ENCODE measurements at places on chromosomes 3 and 15.

- DNase-seq = no peak
These were observed 708 bp downstream of the SEC22A start for GRCh38 chr3:123202451-123202850.

- peak; percentile 7 for DNase-seq
These were observed 95.9 kb downstream of the FRMD4B start for GRCh38 chr3:69290006-69290405.

- no peak for DNase-seq
These were observed 2.5 kb downstream of the KLF13 start for GRCh38 chr15:31328969-31329639.

- DNase-seq = no peak
These were observed 357.7 kb downstream of the TBC1D5 start for GRCh38 chr3:17384567-17385296.

DNA sequence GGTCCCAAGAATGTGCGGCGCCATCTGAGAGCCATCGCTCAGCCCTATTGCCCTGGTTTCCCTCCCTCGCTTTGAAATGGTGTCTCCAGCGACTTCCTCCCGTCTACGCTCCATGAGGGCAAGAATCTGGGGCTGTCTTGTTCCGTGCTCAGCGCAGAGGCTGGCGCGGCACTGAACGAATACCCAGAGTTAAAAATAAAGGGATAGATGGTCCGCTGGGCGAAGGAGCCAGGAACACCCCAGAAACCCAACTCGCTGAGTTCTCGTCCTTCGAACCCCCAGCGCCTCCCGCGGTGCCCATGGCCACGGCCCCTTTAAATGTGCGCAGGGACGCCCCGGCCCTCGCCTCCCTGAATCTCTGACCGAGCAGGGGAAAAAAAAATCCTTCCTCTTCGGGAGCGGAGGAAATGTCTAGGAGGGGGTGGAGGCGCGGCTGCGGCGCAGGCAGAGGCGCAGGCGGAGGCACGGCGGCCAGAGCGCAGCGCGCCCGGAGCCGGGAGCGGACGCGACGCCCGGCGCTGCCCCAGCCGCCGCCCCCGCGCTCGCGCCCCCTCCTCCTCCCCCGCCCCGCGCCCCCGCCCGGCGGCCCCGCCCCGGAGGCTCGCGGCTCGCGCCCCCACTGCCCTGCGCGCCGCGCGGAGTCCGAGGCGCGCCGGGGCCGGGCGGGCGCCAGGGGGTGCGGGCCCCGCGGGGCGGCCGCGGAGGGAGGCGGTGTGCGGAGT, 8.5 kb upstream of the FGD5 start:
- no peak for DNase-seq

- no peak for DNase-seq
These were observed 5.5 kb upstream of the NTRK3 start for GRCh38 chr15:88262064-88262463.

GRCh38 chr3:81581966-81582599, 179.4 kb downstream of the GBE1 start:
- DNase-seq = no peak

DNA sequence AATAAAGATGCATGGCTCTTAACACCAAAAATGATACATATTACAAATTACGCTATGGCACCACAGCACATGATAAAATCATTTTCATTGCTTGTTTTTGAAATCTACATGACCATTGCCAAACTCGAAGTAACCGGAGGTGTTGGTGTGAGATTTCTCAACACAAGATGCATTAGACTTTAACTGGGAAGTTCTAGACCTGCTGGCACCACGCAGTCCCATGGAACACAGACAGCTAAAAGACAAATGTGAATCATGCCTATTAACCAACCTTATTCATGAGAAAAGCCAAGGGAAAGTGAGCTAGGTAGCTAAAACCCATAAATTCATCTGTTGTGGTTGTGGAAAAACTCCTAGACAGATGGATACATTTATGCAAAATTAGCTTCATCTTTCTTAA, 595.4 kb downstream of the FOXP1 start:
- no peak for DNase-seq

- DNase-seq = no peak
These were observed 15.9 kb upstream of the TMEM42 start for GRCh38 chr3:44845528-44846520.

All from NCI-H187 treated with DMSO at 0.1 percent for 48 hours (cell line).